ENCODE measurements at places on chromosomes 4 and X.

DNA sequence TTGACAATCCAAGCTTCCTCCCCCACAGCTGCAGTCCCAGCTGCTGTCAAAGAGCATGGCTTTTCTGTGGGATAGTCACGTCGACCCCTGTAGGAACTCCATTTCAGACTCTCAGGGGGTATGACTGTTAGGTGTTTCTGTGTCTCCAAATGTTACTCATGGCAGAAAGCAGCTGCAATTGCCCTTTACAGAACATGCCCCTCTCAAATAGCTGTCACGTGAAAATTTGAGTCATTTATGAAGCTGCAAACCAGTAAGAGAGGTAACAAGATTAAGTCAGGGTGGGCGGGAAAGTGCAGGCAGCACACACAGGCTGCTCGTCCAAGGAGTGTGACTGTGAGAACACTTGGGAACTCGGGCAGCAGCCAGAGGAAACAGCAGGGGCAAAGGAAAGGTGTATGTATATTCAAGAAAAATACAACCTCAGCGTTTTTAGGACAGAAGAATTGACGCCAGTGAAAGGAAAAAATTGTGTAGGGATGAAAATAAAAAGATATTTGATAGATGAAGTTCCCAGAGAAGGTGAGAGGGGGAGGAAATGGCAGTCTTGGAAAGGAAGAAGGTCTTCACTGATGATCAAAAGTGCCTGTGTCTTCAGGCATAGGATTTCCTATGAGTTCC lies 66.5 kb upstream of the TMEM184C start:
- peaks cover 12% of the 10 kb centered on the region for H3K27me3 ChIP-seq
- no peaks in the 10 kb centered on the region for H3K4me1 ChIP-seq
- no peak overlapping the region for H3K4me3 ChIP-seq
- no peak overlapping the region for H3K27ac ChIP-seq

DNA sequence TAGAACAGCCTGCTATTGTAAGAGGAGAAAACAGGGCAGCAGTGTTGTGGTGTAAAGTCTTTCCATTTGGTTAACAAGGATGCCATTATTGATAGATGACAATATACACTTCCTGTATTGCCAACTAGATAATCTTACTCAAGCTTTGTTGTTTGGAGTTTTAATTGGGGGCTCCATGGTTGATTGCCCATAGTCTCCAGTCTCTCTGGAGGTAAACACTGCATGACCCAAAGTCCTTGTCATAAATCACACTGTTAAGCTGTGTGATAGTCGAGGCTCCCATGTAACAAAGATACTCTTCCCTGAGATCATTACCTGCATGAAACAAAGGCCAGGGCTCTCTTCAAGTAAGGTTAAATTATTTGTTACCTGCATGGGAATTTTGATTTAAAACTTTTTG lies 394.6 kb downstream of the C4orf33 start:
- no peaks in the 10 kb centered on the region for H3K27me3 ChIP-seq
- no peaks in the 10 kb centered on the region for H3K4me1 ChIP-seq
- no peak for DNase-seq
- no peaks in the 10 kb centered on the region for H3K36me3 ChIP-seq
- no peak overlapping the region for H3K27ac ChIP-seq
- no peak overlapping the region for H3K4me3 ChIP-seq

GRCh38 chrX:17072721-17073230 lies 126.3 kb downstream of the REPS2 start:
- no peaks in the 10 kb centered on the region for H3K4me1 ChIP-seq
- H3K36me3 ChIP-seq: no peaks in the 10 kb centered on the region
- no peaks in the 10 kb centered on the region for H3K27me3 ChIP-seq
- no peak overlapping the region for H3K4me3 ChIP-seq
- H3K27ac ChIP-seq: no peak overlapping the region

- H3K27me3 ChIP-seq: peaks cover 31% of the 10 kb centered on the region
- H3K27ac ChIP-seq: no peak overlapping the region
- H3K4me3 ChIP-seq: peak overlapping the region; percentile 88
- no peaks in the 10 kb centered on the region for H3K36me3 ChIP-seq
- peaks cover 16% of the 10 kb centered on the region for H3K4me1 ChIP-seq
- no peak for DNase-seq
Observed at GRCh38 chrX:24646745-24647182, 383 bp downstream of the PCYT1B start.

DNA sequence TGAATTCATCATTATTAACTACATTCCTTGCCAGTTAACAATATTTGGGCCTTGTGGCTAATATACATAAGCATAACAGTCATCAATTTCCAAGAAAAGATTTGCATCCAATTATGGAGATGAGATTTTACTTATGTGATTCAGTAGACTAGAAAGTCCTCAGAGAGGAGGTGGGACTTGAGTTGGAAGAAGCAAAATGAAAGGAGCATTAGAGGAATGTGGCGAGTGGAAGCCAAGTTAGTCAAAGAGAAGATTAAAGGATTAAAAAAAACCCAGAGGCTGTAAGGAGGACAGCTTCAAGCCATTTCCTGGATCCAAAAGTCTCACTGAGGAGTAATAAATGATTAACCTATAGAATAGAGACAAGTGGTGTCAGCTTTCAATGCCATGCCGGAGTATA lies 1099.4 kb upstream of the IGFBP7 start:
- no peaks in the 10 kb centered on the region for H3K27me3 ChIP-seq
- H3K4me3 ChIP-seq: no peak overlapping the region
- no peaks in the 10 kb centered on the region for H3K36me3 ChIP-seq
- no peak for DNase-seq
- H3K4me1 ChIP-seq: no peaks in the 10 kb centered on the region

GRCh38 chr4:38869511-38869910 lies 1.9 kb downstream of the FAM114A1 start:
- H3K27ac ChIP-seq: no peak overlapping the region
- no peak for DNase-seq
- H3K27me3 ChIP-seq: no peaks in the 10 kb centered on the region
- no peak overlapping the region for H3K4me3 ChIP-seq
- H3K36me3 ChIP-seq: no peaks in the 10 kb centered on the region

DNA sequence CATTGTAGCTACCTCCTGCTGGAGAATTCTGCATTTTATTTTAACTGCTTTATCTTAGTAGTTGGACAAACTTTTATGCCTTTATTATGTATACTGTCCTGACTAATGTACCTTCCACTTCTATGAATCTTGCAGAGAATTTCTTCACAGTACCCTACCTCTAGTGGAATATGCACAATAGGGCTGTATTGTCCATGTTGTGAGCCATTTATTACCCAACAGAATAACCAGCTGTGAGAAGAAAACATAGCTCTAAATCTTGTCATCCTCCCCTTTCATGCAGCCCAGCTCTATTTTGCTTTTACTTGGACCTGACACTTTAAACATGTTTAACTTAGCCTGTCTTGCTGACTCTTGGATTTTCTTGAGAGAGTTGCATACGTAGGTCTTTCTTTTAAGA lies 56.2 kb downstream of the MCUB start:
- H3K4me1 ChIP-seq: peaks cover 37% of the 10 kb centered on the region
- H3K27ac ChIP-seq: no peak overlapping the region
- H3K4me3 ChIP-seq: no peak overlapping the region
- no peaks in the 10 kb centered on the region for H3K27me3 ChIP-seq
- H3K36me3 ChIP-seq: peaks cover 16% of the 10 kb centered on the region
- DNase-seq: no peak

GRCh38 chr4:2646396-2647149 lies 109.6 kb downstream of the TNIP2 start:
- H3K4me3 ChIP-seq: no peak overlapping the region
- no peak for DNase-seq
- peaks cover 5% of the 10 kb centered on the region for H3K36me3 ChIP-seq
- H3K27ac ChIP-seq: no peak overlapping the region
- no peaks in the 10 kb centered on the region for H3K27me3 ChIP-seq

DNA sequence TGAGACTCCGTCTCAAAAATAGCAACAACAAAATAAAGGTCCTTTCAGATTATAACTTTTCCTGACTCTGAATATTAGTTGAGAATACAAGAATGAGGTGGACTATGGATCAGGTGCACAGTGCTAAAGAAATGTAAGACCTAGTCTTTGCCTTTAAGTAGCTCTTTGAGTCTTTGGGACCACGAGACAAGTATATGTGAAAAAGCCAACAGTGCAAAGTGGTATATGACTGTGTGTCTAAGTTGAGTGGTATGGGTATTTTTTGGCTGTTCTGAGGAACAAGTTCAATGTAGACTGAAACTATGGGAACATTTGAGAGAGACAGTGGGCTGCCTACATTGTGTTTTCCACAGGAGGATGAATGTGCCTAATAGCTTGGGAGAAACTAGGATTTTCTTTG lies 2.8 kb downstream of the GAB1 start:
- H3K27me3 ChIP-seq: no peaks in the 10 kb centered on the region
- peaks cover 21% of the 10 kb centered on the region for H3K4me1 ChIP-seq
- no peak overlapping the region for H3K27ac ChIP-seq
- H3K4me3 ChIP-seq: no peak overlapping the region
- no peak for DNase-seq
- H3K36me3 ChIP-seq: no peaks in the 10 kb centered on the region

- H3K27me3 ChIP-seq: peaks cover 36% of the 10 kb centered on the region
- no peaks in the 10 kb centered on the region for H3K4me1 ChIP-seq
- H3K27ac ChIP-seq: no peak overlapping the region
- no peak overlapping the region for H3K4me3 ChIP-seq
Observed at GRCh38 chr4:147160908-147161513, 215.3 kb upstream of the TTC29 start.

GRCh38 chr4:182854466-182854865 lies 62.7 kb downstream of the DCTD start:
- peaks cover 9% of the 10 kb centered on the region for H3K36me3 ChIP-seq
- no peak overlapping the region for H3K27ac ChIP-seq
- H3K4me3 ChIP-seq: no peak overlapping the region
- H3K27me3 ChIP-seq: peaks cover 76% of the 10 kb centered on the region
- no peak for DNase-seq
- no peaks in the 10 kb centered on the region for H3K4me1 ChIP-seq

DNA sequence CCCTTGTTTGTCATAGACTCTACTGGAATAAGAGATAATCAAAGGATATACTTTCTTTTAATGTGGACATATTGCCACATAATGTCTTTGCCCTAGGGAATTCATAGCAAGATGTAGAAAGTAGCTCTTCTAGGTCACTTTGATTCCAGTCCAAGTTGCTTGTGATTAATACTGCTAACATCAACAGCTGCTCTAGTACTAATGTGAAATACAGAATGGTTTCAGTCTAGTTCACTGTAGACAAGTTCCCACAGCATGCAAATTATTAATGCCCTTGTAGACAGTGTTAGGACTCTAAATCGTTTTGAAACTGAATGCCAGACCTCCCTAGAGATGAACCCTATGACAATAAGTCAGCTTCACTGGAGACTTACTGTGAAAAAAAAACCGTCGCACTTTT lies 494.6 kb upstream of the ATOH1 start:
- no peak overlapping the region for H3K4me3 ChIP-seq
- no peak overlapping the region for H3K27ac ChIP-seq
- no peaks in the 10 kb centered on the region for H3K4me1 ChIP-seq
- no peaks in the 10 kb centered on the region for H3K27me3 ChIP-seq
- DNase-seq: no peak

- H3K36me3 ChIP-seq: no peaks in the 10 kb centered on the region
- DNase-seq: no peak
- H3K27ac ChIP-seq: peak overlapping the region; percentile 33
- H3K27me3 ChIP-seq: no peaks in the 10 kb centered on the region
- H3K4me3 ChIP-seq: no peak overlapping the region
Observed at GRCh38 chr4:3029464-3029863, 44.9 kb downstream of the HTT-AS start.

DNA sequence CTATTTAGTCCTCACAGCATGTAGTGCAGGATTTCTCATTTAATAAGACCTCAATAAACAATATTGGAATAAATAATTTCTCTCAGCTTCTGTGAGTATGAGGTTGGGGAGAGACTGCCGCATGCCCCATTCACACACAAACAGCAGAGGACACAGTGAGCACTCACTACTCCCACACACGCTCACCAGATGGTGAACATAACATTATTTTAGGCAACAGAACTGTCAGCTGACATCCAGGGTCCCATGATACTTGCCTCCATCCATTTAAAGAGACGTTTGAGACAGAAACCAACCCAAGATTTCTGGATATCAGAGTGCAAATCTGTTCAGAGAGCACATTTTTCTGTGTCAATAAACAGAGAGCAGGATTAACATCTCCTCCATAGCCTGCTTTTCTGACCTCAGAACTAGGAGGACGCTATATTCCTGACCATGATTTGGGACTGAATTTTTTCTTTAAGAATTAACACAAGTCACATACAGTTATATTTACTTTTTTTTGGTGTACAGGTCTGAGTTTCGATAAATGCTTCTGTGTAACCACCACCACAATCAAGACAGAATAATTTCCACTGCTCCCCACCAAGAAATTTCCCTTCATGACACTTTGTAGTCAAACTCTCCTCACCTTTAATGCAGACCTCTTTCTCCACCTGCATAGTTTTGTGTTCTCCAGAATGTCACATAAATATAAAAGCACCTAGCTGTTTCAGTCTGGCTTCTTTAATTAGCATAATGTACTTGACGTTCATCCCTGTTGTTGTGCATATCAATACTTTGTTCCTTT lies 16.7 kb downstream of the GPRIN3 start:
- peaks cover 15% of the 10 kb centered on the region for H3K4me1 ChIP-seq
- H3K36me3 ChIP-seq: no peaks in the 10 kb centered on the region
- no peak overlapping the region for H3K4me3 ChIP-seq

DNA sequence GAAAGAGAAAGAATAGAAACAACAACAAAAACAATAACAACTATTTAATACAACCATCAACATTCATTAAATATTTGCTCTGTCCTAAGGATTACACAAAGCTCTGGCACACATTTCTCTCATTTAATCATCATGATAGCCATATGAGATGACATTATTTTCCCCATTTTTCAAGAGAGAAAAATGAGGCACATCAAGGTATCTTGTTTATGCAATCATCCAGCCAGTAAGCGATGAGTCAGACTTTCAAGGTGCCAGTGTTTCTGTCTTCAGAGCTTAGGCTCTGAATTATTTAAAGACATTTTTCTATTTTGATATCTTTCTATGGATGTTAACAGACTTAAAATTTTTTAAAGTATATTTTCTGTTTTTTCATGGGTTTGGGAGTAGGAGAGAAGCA lies 541.8 kb upstream of the SMIM31 start:
- H3K4me1 ChIP-seq: no peaks in the 10 kb centered on the region
- DNase-seq: no peak
- H3K4me3 ChIP-seq: no peak overlapping the region
- no peaks in the 10 kb centered on the region for H3K36me3 ChIP-seq

DNA sequence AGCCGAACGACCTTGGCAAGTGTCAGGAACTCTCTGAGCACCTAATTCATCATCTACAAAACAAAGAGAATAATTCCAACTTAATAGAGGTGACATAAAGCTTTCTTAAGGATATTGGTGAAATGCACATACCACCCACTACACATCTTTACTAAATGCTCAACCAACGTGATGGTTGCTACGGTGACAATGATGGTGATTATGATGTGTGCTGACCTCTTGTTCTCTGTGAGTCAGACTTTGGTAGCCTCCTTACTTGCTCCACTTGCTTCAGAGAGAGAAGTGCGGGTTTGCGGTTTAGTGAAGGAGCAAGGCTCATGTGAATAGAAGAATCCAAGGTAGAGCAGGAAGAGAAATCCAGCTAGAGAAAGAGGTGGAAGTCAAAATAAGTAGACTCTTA lies 52.8 kb upstream of the CLNK start:
- H3K4me3 ChIP-seq: no peak overlapping the region
- no peak overlapping the region for H3K27ac ChIP-seq
- H3K36me3 ChIP-seq: no peaks in the 10 kb centered on the region
- H3K4me1 ChIP-seq: peaks cover 26% of the 10 kb centered on the region

Measured in naive B cell (primary cell).